ENCODE measurements at places on chromosomes 4 and X.

- DNase-seq: no peak
Measured at GRCh38 chr4:174173360-174173759, 110.1 kb downstream of the FBXO8 start.

- DNase-seq: no peak
Measured at GRCh38 chrX:155262970-155263754, 1.1 kb downstream of the RAB39B start.

DNA sequence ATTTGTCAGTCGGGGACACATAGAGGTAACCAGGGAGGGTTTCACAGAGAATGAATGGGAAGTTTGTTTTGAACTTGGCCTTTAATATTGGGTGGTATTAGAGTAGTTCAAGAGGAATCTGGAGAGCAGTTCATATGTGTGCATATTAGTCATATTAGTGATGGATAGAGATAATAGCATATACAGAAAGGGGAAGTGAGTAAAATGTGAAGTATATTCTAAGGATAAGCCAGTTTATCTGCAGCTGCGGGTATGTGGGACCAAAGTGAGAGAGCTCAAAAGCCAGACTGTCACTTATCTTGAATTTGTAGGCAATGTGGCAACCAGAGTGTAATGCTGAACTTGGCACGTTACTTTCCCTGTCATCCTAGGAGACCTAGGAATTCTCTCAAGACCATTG is 169.9 kb downstream of the AFF2 start:
- no peak for DNase-seq

GRCh38 chr4:129254526-129254925 is 158.6 kb downstream of the C4orf33 start:
- DNase-seq: no peak

DNA sequence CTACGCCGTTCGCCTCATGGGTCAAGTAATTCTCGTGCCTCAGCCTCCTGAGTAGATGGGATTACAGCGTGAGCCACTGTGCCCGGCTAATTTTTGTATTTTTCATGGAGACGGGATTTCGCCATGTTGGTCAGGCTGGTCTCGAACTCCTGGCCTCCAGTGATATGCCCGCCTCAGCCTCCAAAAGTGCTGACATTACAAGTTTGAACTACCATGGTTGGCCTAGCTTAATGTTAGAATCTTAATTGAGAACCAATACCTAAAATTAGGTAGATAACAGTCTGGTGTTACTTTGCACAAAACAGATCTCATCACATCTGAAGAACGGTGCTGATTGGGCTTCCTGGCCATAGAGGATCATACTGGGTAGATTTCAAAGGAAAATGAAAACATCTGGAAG is 184.9 kb downstream of the VEGFC start:
- no peak for DNase-seq

DNA sequence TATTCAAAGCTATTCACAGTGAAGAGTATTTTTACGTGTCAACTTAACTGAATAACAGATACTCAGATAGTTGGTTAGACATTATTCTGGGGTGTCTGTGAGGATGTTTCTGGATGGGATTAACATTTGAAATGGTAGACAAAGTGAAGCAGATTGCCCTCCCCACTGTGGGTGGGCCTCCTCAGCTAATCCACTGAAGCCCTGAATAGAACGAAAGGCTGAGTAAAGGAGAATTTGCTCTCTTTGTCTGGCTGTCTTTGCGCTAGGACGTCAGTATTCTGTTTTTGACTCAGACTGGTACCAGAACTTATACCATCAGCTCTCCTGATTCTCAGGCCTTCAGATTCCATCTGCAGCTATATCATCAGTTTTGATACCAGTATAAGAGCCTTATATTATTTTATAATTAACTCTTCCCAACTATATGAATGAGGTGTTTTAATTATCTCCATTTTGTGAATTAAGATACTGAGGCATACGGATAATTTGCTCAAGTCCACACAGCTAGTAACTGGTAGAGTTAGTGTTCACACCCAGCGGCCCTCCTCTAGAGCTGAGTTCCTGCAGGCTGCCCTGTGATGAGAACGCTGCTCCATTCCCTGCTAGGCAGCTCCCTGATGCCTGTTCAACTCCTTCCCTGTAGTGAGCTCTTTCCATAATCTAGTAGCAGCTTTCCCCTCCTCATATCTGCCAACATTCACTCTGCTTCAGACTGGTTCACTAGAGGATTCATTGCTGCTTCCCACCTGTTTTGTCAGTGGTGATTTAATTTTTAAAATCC is 87.5 kb downstream of the RBM46 start:
- DNase-seq: no peak

DNA sequence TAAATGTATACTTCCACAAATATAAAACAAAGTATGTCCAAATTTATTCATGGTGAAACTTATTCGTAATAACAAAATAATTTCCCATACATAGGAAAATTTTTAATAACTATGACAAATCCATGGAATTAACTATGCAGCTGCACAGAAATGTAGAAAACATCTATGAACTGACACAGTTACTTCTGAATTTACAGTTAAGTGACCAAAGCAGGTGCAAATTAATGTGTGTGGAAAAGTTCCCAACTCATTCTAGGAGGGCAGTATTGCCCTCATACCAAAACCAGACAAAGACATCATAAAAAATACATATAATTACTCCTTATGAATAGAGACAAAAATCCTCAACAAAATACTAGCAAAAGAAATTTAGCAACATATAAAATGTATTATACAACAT is 12.5 kb downstream of the LDOC1 start:
- DNase-seq: no peak
